ENCODE measurements at places on chromosomes 1 and 21.

- peak; percentile 39 for DNase-seq
Measured at GRCh38 chr1:239976130-239976968, 115.3 kb upstream of the FMN2 start.

DNA sequence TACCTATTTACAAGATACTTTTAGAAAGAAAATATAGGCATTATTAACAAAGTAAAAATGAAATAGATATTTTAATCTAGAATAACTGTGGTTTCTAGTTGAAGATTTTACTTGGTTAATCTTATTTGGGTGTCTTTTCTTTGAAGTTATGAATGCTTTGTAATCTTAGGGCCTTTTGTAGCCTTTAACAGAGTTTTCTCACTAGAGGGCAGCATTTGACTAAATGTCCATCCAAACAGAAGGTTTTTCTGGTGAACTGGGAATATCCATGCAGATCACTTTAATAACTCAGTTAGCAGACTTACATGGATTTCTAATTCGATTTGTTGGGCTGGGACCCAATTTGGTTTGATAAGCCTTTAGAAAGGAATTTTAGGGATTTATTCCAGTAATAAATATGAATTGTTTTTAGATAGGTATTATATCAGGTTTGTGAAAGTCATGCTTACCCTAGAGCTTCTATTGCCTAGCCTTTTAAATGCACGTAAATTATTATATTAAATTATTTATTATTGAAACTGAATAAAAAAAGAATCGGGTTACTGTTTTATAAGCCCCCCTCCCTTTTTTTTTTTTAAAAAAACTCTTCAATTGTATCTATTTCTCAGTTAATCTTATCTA lies 119.7 kb downstream of the ZNF326 start:
- no peak for DNase-seq

DNA sequence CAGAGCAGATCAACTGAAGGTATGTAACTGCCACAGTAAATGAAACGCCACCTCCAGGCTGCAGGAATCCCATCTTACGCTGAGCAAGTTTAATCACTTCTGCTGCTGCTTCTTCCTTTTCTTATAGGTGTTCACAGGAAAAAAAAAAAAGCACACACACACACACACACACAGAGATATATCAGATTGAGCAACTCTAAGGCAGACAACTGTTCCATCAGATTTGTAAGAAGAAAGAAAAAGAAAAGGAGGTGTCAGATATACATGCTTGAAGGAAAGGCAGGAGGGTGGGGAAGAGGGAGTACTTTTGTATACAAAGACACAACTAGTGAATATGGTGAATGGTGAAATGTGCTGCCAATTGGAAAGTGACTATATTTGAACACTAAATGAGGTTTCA lies 28.6 kb downstream of the DSTYK start:
- no peak for DNase-seq

DNA sequence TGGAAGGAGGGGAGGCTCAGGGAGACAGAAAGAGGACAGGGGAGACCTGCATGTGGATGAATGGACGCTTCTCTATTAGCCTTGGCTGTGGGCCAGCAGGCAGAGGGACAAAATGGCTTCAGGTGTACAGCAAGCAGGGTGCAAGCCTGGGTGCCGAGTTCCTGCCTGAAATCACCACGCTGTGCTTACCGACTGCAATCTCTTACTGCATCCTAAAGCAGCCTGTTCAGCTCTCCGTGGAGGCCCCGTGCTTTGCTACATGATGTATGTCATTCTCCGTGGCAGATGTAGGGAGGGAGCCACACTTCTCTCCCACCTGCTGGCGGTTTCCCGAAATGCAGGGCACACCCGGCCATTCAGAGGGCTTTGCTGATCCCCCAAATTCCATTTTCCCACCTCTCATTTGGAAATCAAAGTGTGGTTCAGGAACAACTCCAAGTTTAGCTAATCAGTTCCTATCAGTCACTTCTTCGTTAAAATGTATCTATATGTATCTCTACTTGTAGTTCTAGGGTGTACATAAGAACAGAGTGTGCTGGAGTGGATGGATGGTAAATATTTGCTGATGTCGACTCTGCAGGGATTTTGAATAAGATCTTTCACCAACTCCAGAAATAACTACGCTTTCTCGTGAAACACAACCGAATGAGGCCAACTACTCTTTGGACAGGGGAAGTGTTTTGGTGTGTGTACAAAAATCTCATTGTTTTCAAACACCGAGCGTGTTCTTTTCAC lies 122.3 kb upstream of the BACE2 start:
- no peak for DNase-seq

DNA sequence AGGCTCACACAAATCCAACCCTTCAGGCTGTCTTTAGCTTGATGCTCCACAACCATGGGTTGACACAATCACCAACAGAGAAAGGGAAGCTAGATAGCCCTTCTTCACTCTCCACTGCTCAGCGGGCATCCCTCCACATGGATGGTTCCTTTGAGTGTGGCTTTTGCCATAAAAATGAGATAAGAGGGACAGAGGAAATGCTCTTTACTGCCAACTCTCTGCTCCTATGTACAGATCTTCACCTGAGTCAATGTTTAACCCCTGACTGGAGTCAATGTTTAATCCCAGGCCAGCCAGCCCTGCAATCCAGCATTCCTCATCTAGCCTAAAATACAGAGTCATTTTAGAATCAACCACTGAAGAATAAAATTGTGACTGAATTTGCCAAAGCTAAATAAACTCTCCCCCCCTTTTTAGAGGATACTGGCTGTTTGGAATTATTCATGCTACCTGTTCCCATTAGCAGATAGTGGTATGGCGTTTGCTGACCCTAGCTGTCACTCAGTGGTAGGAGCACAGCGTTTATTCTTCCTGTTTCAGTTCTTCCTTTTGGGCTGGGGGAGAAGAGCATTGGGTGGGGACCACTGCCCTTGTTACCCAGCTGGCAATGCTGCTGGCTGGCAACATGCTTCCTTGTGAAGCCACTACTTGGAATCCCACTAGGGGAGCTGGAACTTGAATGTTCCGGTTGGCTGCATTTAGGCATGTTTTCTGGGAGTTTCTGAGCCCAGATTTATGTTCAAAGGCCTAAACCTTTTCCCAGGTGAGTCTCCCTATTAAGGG lies 5.2 kb upstream of the PIGR start:
- no peak for DNase-seq

DNA sequence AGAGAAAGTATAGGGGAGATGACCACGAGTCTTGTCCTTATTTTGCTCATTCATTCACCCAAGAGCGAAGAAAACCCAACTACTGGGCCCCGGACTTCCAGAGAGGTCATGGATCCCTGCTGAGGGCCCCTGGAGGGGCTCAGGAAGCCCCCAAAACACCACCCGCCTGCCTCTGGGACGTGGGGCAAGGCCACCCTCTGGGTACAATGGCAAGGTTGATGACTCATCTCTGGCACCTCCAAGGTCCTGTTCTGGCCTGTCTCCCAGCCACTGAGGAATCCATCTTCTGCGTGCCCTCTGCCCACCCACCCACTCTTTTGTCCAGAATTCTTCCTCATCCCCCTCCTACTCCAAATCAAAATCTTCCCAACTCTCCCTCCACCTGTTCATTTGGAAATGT lies 21.3 kb upstream of the PRDM15 start:
- DNase-seq = no peak

DNA sequence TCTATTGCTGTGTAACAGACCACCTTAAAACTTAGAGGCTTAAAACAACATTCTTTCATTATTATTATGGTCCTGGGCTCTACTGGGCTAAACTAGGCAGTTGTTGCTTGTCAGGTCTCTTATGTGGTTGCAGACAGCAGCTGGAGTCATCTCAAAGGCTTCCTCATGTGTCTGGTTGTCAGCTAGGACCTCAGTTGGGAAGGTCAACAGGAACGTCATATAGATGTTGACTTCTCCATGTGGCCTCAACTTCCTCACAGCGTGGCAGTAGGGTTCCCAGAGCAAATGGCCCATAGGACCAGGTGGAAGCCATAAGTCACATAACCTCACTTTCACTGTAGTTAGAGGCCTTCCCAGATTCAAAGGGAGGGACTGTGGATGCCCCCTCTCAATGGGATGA lies 15.4 kb upstream of the MEF2D start:
- no peak for DNase-seq

DNA sequence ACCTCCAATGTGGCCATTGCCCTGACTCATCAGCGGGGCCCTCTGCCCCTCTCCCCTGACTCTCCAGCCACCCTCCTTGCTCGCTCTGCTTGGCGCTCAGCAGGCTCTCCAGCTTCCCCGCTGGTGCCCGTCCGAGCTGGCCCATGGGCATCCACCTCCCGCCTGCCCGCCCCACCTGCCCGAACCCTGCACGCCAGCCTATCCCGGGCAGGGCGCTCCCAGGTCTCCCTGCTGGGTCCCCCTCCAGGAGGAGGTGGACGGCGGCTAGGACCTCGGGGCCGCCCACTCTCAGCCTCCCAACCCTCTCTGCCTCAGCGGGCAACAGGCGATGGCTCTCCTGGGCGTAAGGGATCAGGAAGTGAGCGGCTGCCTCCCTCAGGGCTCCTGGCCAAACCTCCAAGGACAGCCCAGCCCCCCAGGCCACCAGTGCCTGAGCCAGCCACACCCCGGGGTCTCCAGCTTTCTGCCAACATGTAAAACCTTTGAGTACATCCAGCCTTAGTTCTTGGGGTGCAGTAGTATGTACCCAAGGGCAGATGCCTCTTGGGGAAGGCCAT lies 10.8 kb downstream of the HCN3 start:
- DNase-seq = no peak

DNA sequence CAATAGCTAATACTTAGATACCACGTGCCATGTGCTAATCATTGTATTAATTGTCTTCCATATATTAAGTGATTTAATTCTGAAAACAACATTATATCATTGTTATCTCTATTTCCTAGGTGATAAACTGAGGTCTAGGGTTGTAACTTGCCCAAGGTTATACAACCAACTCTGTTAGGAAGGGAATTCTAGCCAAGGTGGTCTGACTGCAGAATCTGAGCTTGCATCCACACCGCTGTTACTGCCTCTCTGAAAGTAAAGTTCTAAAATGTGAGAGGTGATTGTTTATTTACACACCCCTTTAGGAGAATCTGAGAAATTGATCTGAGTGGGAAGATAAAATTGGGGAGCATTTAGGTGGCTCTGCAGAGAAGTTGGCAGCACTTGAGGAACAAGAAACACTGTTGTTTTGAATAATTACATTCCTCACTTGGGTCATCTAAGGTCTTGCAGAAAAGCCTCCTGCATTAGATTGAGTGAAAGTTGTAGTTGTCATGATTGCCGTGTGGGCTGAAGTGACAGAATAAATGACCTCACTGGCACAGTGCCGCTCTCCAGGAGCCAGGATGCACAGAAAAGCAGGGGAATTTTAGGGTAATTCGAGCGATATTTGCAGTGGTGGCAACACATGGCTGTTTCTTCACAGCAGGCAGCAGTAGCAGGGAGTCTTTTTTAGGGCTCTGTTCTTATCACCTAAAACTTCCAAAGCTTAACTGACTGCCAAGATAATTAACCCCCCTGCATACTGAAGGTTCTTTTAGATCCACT lies 121.7 kb downstream of the ADGRL4 start:
- DNase-seq = no peak

GRCh38 chr1:81071072-81071858 lies 729.5 kb upstream of the ADGRL2 start:
- no peak for DNase-seq

GRCh38 chr1:6435547-6435946 lies 11.0 kb downstream of the ESPN start:
- no peak for DNase-seq

DNA sequence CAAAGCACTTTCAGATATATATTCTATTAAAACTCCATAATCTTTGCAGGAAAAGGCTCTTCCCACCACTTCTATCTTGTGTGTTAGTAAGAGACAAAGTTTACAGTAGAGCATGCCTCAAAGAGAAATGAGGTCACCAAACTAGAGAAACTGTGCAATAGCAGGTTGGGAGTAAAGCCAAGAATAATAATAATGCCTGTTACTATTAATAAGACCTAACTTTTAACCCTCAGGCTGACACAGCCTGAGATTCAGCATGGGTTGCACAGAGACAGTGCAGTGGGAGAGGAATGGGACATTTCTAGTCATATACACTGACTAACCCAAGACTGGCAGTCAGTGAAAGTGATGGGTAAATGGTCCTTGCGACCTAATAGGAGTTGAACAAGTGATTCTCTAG lies 320.2 kb upstream of the NFIA start:
- no peak for DNase-seq

- DNase-seq = no peak
Measured at GRCh38 chr1:88175631-88176226, 508.3 kb upstream of the PKN2 start.

DNA sequence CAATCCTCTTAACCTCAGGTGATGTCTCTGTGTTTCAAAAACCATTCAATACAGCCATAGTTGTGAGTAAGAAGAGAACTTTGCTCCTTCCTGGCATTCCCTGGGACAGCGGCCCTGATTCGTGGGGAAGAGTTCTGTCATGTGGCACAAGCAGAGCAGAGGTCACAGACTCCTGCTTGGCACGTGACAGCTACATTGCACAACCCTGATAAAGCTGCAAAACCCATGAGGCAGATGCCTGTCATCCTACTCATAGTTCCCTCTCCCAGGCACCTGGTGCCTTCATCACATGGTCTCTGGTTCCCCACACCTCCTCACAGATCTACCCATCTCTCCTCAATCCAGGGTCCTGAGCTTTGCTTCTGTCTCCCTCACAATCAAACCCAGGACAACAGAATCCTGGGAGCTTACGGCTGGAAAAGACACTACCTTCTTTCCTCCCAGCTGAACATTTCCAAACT lies 70.8 kb downstream of the PLPP3 start:
- DNase-seq = no peak

DNA sequence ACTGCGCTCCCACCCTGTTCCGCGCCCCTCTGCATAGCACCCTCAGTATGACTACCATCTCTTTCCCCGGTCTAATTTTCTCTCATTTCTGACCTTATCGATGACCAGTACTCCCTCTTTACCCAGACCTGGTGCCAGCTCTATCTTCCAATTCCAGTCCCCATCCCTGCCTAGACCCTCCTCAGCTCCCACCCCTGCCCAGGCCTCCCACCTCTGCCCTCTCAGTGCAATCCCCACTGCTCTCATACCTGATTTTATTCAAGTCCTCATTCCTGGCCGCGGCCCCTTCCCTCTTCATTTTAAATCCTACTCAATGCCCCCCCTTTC lies 1.3 kb downstream of the USP24 start:
- peak; percentile 29 for DNase-seq

DNA sequence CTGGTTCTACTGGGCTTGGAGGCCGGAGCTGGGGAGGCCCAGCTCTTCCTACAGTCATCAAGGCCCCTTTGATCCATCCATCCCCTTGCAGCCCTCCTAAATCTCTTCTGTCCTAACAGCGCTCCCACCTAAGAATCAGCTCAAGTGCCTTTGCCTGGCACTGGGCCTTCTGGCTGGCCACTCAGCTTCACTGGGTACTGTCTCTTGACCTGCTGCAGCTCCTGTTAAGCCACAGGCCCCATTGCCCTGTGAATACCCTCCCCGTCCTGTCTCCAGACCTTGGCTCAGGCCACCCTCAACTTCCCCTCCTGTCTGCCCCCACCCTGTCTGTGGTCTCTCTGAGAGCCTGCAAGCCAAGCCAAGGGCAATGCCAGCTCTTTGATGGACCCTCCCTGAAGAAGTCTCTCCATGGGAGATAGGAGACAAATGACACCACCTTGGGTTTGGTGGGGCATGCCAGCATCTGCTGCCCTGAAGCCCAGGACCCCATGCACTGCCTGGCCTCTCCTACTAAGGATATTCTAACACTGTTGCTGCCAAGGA lies 27.3 kb downstream of the FAM151A start:
- DNase-seq = no peak

Data from hypothalamus (tissue), 51 donors.